Activated T-cell treated with anti-CD3 and anti-CD28 coated beads, Interleukin-2, amount 50 U/mL, for 4 hours (primary cell): ENCODE measurements at places on chromosomes 6 and 20. TPM values are rescaled to one million over a fixed set of nuclear protein-coding genes. Genes with fewer than 3 reads are reported as not detected.

DNA sequence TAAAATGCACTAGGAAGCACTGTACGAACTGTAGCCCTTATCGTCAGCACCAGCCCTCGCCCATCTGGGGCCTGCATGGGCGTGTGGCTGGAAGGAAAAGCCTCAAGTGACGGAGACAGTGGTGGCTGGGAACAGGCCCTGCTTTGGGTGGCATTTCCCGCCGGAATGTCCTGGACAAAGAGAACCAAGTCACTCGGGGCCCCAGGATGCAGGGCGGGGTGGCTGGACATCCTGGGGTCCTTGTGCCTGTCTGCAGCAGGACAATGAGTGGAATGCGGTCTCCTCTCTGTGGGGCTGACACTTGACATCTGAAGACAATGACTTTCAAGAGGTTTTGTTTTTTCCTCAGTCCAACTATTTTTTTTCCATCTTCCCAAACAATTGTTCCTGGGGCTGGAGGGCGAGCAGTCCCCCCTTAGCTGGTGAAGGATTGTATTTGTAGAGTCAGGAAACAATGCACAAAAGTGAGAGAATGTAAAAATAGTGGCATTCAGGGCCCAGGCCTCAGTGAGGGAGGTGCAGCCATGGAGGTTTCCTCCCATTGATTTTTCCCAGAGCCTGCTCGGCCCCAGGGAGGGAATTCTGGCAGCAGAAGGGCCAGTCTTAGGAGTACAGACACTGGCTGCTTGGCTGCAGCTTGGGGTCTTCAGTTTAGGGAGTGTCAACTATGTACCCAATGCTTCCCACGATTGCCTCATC, 64.4 kb downstream of the PREX1 start:
- DNase-seq = no peak

DNA sequence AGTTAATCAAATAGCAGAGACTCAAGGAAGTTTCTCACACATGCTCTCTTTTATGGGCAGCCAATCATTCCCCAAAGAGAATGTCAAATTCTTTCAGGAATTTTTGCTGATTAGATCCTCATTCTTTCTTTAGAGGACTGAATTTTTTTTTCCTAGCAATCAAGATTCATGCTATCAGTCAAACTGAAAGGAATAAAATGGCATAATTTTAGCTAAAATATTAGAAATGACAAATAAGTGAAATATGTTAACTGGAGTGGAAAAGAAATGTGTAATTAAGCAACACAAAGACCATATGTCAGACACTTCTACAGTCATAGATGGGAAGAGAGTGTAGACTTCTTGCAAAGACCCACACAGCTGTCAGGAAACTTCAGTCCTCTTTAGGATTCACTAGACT, 242.3 kb upstream of the RNF217 start:
- no peak for DNase-seq

DNA sequence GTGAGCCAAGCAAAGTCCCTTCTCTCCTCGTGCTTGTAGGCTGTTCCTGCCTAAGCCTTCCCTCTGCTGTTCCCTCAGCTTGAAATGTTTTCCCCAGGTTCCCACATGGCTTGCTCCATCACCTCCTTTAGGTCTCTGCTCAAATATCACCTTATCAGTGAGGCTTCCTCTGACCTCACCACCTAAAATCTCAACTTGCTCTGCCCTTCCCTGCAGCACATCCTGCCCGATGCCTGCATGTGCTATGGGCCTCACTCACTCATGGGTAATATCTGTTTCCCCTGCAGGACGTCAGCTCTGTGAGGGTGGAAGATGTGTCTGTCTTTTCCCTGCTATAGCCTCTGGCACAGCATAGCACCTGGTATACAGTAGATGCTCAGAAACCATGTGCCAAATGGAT, 29.9 kb upstream of the FKBP1A start:
- no peak for DNase-seq

DNA sequence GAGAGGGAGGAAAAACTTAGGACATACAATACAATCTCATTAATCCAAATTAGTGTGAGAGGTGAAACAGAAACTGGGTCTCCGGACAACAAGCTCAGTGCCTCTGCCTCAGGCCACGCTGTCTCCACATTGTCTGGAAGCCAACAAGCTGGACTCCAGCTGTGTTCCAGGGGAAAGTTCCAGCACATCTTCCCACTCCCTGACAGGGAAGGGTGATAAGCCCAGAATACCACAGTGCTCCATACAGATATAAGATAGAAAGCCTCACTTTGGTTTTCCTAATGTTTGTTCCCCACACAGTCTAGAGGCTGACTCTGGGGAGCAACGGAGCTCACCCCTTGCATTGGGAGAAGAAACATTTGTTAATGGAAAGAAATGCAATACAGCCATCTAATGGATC, 117.1 kb upstream of the SPTLC3 start:
- no peak for DNase-seq

DNA sequence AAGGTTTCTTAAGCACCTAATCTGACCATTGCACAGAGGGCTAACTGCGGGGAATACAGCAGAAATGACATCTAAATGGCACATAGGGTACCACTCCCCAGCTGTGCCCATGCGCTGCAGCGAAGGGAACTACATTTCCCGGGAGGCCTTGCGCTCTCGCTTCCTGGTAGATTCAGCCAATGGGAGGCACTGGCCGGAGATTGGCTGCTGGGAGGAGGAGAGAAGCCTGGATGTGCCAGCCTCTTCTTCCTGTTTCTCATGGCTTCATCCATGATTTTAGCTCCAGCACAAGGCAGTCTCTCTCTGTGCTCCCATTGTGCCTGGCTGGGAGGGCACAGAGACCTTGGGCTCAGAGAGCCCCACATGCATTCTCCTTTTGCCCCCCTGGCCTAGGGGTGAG, 101.7 kb upstream of the FOXA2 start:
- DNase-seq = no peak

GRCh38 chr6:17086469-17086868, 15.4 kb upstream of the STMND1 start:
- DNase-seq = no peak

DNA sequence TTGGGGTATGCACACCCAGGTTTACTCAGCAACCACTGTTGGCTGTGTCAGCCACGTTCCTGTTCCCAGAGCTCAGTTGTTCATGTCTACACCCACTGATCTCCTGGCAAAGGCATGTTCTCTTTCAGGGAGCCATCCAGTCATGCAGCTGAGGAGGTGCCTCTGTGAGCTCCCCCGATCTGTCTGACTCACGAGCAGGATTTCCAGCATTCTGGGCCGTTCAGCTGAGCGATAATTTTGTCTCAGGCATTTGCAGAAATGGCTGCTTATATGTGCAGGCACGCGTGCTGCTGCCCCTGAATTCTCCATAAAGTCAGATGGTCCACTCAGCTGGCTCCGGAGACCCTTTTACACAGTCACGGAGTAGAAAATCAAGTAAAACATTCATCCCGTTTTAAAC, 78.4 kb upstream of the IYD start:
- DNase-seq = no peak

- DNase-seq = no peak
Measured at GRCh38 chr6:142482249-142482648, 180.4 kb downstream of the ADGRG6 start.

- no peak for DNase-seq
Measured at GRCh38 chr6:128516514-128516898, 3.9 kb downstream of the PTPRK start.

GRCh38 chr6:79808921-79809320, 138.4 kb downstream of the ELOVL4 start:
- no peak for DNase-seq

- DNase-seq = no peak
Measured at GRCh38 chr20:57600320-57601210, 19.7 kb downstream of the ZBP1 start.

DNA sequence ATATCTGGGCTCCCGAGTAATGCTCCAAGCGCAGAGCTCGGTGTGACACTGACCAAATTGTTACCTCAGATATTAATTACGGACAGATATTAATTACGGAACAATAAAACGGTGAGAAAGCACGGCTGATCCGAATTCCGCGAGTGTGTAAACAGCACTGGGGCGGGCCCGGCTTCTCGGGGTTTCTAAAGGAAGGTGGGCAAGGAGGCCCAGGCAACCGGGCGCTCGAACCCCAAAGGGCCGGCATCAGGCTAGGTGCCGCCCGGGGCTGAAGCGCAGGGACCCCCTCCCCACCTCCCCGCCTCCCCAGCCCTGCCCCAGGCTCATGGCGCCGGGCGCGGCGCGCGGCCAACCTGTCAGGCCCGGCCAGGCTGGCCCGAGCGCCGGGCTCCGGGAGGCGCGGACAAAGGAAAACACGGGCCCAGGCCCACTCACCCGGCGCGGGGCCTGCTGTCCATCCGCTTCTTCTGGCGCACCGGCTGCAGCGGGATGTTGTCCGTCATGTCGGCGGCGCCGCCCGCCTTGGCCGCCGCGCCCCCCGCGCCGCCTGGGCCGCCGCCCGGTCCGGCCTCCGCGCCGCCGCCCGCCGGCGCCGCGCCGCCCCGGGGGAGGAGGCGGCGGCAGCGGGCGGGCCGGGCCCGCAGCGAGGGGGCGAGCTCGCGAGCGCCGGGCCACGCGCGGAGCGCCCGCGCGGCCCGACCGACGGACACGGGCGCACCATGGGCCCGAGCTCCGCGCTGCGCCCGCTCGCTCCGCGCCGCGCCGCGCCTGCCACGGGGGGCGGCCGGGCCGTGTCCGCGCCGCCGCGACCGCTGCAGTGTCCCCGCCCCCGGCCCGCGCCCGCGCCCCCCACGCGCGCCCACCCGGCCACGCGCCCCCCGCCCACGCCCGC, at the start of gene ATP9A:
ATP9A (minus strand) TSS at position 524 of the 892 bp plus-strand sequence; CDS start at position 503, 21 bp downstream.
- DNase-seq = no peak

- no peak for DNase-seq
Measured at GRCh38 chr6:83097204-83097603, 29.7 kb downstream of the DOP1A start.

DNA sequence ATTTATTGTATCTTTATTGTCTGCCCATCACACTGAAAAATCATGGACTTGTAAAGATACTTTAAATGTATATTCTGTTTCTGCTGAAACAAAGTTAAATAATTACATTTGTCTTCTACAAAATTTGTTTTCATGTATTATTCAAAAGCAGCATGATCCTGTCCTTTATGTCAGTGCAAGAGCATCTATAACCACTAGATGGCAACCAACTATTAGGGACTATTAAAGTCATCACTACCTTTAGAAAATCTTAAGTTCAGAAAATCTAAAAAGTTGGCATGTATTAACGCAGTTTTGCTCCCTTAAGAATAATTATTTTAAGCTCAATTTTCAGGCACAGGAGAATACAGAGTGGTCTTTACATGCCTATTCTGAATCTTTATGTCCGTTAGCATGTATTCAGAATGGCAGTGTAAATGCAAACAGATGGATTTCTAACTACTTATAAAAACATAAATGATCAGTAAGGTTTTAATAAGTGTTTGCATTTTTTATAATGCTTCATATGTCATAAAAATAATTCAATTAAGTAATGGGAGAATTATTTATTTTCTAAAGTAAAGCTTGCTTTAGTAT, 17.8 kb downstream of the TMEM30A start:
- no peak for DNase-seq

DNA sequence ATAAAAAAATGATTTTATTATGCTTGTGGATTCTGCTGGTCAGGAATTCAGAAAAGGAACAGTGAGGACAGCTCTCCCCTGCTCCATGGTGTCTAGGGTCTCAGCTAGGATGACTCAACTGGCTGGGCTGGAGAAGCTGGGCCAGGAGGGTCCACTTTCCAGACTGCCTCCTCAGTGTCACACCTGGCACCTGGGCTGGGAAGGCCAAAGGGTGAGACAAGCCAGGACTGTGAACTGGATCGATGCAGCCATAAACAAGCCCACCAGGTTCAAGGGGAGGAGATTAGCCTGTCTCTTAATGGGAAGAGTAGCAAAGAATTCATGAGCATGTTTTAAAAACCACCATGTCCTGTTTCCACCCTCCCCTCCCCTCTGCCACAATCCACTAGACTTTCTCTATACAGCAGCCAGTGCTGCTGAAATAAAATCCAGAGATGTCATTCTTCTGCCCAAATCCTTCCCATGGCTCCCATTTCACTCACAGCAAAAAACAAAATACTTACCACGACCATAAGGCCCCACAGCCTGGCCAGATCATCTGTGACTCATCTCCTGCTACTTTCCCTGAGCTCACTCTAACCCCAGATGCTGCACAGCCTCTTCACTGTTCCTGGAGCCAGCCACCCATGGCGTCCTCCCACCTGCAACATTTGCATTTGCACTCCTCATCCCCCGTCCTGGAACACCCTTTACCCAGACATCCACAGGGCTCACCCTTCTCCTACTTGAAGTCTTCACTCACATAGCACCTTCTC, 13.8 kb downstream of the SPTLC3 start:
- no peak for DNase-seq

- DNase-seq = no peak
Measured at GRCh38 chr20:38339997-38340396, 6.3 kb upstream of the LBP start.

DNA sequence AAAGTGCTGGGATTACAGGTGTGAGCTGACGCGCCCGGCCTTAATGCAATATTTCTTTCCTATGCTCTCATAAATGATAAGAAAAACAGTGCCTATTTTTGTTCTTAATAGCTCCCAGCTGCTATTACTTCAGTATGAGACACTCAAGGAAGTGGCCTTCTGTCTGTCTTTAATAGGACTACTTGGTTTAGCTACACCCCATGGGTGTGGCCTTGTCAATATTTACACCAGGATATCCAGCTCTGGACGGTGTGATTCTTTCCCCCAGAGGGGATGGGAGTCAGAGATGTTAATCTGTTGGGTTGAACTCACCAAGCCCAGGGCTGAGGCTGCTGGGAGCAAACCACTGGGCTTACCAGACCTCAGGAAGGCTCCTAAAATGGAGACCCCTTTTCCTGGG, 134.2 kb downstream of the CEP57L1 start:
- DNase-seq = no peak

DNA sequence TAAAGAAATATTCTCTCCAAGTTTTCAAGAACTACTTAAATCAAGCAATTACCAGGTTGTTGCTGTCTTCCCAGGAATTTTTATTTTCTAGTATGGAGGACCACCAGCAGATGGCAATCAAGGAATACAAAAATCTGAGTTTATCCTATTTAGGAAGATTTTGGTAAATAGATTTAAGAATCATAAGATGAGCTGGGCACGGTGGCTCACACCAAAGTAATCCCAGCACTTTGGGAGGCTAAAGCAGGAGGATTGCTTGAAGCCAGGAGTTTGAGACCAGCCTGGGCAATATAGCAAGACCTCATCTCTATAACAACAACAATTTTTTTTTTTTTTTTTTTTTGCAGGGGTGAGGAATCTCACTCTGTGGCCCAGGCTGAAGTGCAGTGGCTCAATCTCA, 19.3 kb upstream of the SEC63 start:
- no peak for DNase-seq

Gene OXT
- total RNA-seq = not detected

Gene MAN1A1
- 28.5 TPM for total RNA-seq

Gene ATP6V1G2
- 0.84 TPM for total RNA-seq

Gene HLA-DOA
- total RNA-seq = 2.1 TPM

Gene HLA-DOB
- 2.0 TPM for total RNA-seq

Gene TTK
- total RNA-seq = 7.6 TPM

Gene ZNF335
- total RNA-seq = 41.6 TPM

Gene ASCC3
- total RNA-seq = 64.1 TPM

Gene LAMA4
- total RNA-seq = not detected

Gene USP49
- 3.7 TPM for total RNA-seq

Gene NCOA6
- total RNA-seq = 23.0 TPM

Gene DACT2
- total RNA-seq = not detected

Gene C6orf89
- 27.4 TPM for total RNA-seq
